ENCODE measurements at places on chromosomes 7 and 10.

GRCh38 chr7:36208997-36209813 is 56.2 kb downstream of the EEPD1 start:
- DNase-seq = no peak

DNA sequence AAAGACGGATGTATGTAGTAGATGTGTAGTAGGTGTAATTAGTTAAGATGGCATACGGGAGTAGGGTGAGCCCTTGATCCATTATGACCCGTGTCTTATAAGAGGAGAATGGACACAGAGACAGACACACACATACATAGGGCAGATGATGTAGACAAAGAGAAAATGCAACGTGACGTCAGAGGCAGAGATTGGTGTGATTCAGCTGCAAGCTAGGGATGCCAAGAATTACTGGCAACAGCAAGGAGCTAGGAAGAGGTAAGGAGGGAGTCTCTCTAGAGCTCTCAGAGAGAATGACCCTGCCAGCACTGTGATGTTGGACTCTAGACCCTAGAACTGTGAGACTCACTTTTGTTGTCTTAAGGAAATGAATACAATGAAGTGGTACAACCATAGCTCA is 247.0 kb upstream of the HABP2 start:
- no peak for DNase-seq

DNA sequence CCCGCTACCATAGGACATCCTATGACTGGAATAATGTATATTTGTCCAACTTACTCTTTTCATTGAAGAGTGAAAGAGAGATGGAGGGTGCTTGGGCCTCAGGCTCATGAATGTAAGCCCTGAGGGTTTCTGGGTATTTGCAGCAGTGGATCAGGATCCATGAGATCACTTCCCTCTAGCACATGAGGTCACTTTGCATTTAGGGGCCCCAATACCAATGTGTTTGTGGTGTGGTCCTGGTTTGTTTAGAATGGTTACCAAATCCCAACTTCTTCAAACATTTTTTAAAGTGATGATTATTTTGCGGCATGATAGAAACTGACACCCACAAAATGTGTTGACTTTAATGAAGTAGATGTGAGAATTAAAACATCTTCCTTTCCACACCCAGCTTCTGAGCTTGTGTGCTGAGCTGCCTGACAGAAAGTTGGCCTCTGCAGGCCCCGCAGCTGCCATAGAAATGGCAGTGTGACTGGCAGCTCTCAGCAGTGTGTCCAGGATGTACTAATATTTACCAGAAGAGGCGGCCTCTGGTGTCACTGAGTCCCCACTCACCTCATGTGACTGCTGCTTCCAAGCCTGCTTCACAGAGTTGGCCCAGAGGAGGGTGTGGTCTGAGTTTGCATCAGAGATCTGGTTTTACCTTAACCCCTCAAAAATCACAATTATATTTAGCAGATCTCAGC is 447.6 kb upstream of the NPVF start:
- no peak for DNase-seq

GRCh38 chr10:72483471-72483870 is 128.8 kb upstream of the DNAJB12 start:
- DNase-seq = no peak

- DNase-seq = no peak
Measured at GRCh38 chr7:1632916-1633785, 36.9 kb upstream of the ELFN1 start.

Data from activated CD8-positive, alpha-beta memory T cell treated with anti-CD3 and anti-CD28 coated beads, Interleukin-2, amount 50 U/mL, for 4 hours (primary cell).